Left ventricle myocardium inferior (tissue), 1 donor: ENCODE measurements at places on chromosomes 3 and 15. TPM values are rescaled to one million over a fixed set of nuclear protein-coding genes. Genes with fewer than 3 reads are reported as not detected.

The CHRNB4 gene
- not detected for total RNA-seq

The NCBP2 gene
- 36.9 TPM for total RNA-seq

The PDZRN3 gene
- total RNA-seq: 114 TPM

DNA sequence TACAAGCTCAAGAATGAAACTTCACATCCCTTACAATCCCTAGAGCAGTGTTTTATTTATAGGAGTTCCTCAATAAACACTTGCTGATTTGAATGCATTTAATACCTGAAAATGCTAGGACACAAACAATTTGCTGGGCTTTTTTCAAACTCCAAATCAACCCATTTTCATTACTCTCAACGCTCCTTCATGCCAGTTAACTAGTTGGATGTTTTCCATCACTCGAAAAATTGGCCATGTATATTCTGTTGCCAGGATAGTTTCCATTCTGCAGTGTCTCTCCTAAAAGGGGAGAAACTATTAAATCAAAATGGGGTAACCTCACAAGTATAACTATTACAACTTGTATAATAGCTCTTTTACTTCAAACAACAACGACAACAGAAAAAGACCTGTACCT is 1.2 kb downstream of the GBE1 start:
- no peaks in the 10 kb centered on the region for H3K27me3 ChIP-seq
- peak overlapping the region; percentile 100 for H3K27ac ChIP-seq
- DNase-seq: no peak
- H3K36me3 ChIP-seq: peaks cover 27% of the 10 kb centered on the region

GRCh38 chr3:119588112-119588511 is 8.8 kb downstream of the ADPRH start:
- peak overlapping the region; percentile 70 for H3K27ac ChIP-seq
- DNase-seq: peak; percentile 52
- no peak overlapping the region for H3K4me3 ChIP-seq
- no peaks in the 10 kb centered on the region for H3K27me3 ChIP-seq
- peaks cover 3% of the 10 kb centered on the region for H3K4me1 ChIP-seq

GRCh38 chr15:60086681-60087429 is 82.7 kb downstream of the FOXB1 start:
- no peak for DNase-seq
- H3K4me1 ChIP-seq: no peaks in the 10 kb centered on the region
- H3K4me3 ChIP-seq: no peak overlapping the region
- peaks cover 53% of the 10 kb centered on the region for H3K27me3 ChIP-seq

DNA sequence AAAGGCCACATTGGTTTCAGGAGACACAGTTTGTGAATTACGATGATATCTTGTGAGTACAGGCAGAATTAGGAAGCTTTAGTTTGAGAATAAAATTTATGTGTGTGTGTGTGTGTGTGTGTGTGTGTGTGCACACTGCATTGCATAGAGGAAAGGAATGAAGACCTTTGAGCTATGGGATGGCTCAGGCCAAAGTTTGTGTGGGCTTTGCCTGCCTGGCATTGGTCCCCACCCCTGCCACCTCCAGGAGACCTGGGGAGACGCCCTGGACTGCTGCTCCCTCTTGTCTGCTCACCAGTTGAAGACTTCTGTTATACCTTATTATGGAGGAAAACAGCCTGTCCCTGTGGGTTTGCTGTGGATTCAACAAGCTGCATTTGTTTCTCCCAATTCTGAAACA is 37.2 kb downstream of the TIGIT start:
- no peak overlapping the region for H3K27ac ChIP-seq
- H3K4me3 ChIP-seq: no peak overlapping the region
- no peak for DNase-seq
- H3K36me3 ChIP-seq: peaks cover 10% of the 10 kb centered on the region
- H3K27me3 ChIP-seq: no peaks in the 10 kb centered on the region

GRCh38 chr3:190059242-190059590 is 61.5 kb downstream of the P3H2 start:
- H3K27me3 ChIP-seq: no peaks in the 10 kb centered on the region
- H3K4me3 ChIP-seq: no peak overlapping the region
- H3K36me3 ChIP-seq: no peaks in the 10 kb centered on the region
- peaks cover 7% of the 10 kb centered on the region for H3K4me1 ChIP-seq

DNA sequence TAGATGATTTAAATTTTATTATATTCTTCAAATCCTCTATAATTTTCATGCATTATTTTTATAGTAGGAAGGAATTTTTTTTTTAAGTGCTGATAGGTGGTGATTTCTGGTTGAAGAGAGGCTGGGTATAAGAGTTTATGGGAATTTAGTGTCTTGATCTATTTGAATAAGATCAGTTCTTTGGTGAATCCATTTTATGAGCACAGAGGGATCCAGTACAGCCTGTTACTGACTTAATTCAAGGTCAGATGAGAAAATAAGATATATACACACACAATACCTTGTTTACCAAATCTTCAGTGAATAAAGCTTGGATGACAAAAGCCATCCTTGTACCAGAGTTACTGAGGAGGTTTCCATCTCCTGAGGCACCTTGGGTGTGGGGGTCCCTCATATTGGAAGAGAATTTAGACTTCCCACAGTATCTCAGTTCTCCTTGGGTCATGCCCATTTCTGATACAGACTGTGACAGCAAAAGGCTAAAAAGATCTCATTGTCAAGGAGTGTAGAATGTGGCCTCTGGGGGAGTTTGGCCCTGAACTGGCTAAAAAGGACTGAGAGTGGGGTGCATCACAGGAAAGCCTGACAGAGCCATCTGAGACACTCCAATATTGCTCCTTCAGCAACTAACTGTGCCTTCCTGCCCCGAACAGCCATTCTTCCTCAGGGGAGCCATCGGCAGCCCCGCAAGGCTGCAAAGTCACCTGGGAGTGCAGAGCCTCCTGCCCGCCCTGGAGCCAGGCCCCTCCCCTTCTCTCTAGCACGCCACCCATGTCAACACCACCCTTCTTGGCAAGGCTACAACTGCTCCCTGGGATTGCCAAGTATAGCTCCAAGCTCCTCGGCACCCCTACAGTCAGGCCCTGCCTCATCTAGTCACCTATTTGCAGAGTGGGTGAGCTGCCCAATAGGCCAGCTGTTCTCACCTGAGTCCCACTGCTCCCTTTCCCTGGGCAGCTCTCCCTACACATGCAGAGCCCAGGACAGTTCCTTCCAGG is 43.1 kb upstream of the HACD2 start:
- H3K4me3 ChIP-seq: no peak overlapping the region
- peaks cover 5% of the 10 kb centered on the region for H3K36me3 ChIP-seq
- H3K4me1 ChIP-seq: peaks cover 11% of the 10 kb centered on the region
- peak; percentile 38 for DNase-seq
- no peaks in the 10 kb centered on the region for H3K27me3 ChIP-seq

- H3K27ac ChIP-seq: no peak overlapping the region
- no peaks in the 10 kb centered on the region for H3K36me3 ChIP-seq
- H3K4me3 ChIP-seq: no peak overlapping the region
- H3K27me3 ChIP-seq: no peaks in the 10 kb centered on the region
- DNase-seq: no peak
These were observed 301.1 kb upstream of the GOLIM4 start for GRCh38 chr3:168396861-168397260.

GRCh38 chr3:128723477-128723876 is 2.5 kb upstream of the RAB7A start:
- H3K27me3 ChIP-seq: no peaks in the 10 kb centered on the region
- no peak for DNase-seq
- H3K4me3 ChIP-seq: no peak overlapping the region
- H3K4me1 ChIP-seq: peaks cover 30% of the 10 kb centered on the region
- no peak overlapping the region for H3K27ac ChIP-seq

DNA sequence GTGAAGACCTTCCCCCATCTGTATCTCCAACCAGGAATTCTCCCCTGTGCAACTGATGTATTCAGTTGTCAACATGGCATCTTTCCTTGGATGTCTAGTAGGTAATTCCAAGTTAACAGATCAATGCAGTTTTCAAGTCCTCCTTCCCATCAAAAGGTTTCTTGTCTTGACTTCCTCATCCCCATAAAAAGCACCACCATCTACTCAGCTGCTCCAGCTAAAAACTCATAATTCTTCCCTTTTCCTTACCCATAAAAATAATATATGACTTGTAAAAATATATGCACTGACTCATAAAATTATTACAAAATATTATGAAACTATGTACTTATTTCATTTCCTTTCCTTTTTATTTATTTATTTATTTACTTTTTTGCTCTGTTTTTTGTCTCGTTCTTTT is 5.0 kb upstream of the CAND2 start:
- H3K36me3 ChIP-seq: no peaks in the 10 kb centered on the region
- no peak for DNase-seq
- H3K27me3 ChIP-seq: no peaks in the 10 kb centered on the region
- no peak overlapping the region for H3K27ac ChIP-seq

GRCh38 chr15:72850833-72851232 is 67.3 kb upstream of the ADPGK start:
- no peak overlapping the region for H3K27ac ChIP-seq
- no peaks in the 10 kb centered on the region for H3K36me3 ChIP-seq
- H3K4me1 ChIP-seq: no peaks in the 10 kb centered on the region
- DNase-seq: no peak

DNA sequence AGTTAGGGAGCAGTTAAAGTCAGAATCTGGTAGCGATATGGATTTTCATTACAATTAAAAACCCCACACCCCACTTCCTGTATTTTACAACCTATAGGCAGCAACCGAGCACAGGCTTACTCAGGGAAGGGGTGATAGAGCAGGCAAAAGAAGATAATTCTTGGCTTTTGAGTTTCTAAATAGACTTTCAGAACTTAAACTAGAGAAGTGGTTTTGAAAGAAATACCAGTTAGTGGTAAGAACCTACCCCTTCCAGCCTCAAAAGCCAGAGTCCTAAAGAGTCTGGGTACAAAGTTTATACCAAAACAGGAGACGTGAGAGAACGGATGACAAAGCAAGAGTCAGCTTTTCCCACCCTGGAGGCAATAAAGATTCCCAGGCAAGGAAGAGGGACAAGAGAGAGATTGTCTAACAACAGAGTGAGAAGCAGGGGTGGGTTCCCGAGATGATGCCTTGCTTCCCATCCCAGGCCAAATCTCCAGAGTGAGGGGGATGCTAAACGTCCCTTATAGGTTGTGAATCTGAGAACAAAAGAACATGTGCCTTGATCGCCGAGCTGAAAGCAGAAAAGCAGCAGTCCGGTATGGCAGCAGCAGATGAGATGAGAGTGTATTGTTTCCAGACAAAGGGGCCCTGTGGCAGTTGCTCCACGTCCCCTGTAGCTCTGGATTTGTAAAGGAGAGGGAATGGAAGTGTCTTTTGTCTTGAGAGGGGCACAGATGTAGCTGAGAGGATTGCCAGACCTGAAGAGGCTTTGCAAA is 36.8 kb downstream of the KLHL6 start:
- no peak overlapping the region for H3K27ac ChIP-seq
- H3K36me3 ChIP-seq: no peaks in the 10 kb centered on the region
- no peaks in the 10 kb centered on the region for H3K27me3 ChIP-seq
- no peak for DNase-seq
- H3K4me3 ChIP-seq: no peak overlapping the region
- H3K4me1 ChIP-seq: peaks cover 8% of the 10 kb centered on the region

- no peak overlapping the region for H3K4me3 ChIP-seq
- no peaks in the 10 kb centered on the region for H3K36me3 ChIP-seq
- H3K27me3 ChIP-seq: peaks cover 17% of the 10 kb centered on the region
- peaks cover 53% of the 10 kb centered on the region for H3K4me1 ChIP-seq
These were observed 71.0 kb downstream of the NOX5 start for GRCh38 chr15:69085325-69086081.

DNA sequence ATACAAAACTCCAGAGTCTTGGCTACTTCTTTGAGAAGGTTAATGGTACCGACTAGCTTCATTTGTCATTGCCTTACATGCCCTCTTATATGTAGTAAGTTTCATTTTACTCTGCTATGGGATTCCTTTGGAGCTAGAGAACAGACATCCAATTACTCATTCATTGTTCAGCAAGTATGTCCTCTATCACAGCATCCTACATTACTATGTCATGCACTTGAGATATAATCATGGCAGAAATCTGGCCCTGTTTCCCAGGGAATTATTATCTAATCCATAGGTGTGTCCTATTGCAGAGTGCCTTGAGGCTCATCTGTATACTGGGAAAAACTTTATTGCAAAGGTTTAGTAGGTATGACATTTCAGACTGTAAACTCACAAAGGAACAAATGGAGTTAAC is 333.1 kb upstream of the NECTIN3 start:
- no peaks in the 10 kb centered on the region for H3K4me1 ChIP-seq
- DNase-seq: no peak
- no peaks in the 10 kb centered on the region for H3K36me3 ChIP-seq
- H3K27me3 ChIP-seq: no peaks in the 10 kb centered on the region
- no peak overlapping the region for H3K27ac ChIP-seq
- H3K4me3 ChIP-seq: no peak overlapping the region

GRCh38 chr3:23202921-23203707 is at the start of gene UBE2E2:
Gene UBE2E2 (plus strand): TSS chr3:23203327.
- H3K27me3 ChIP-seq: no peaks in the 10 kb centered on the region
- DNase-seq: peak; percentile 76
- peaks cover 47% of the 10 kb centered on the region for H3K4me1 ChIP-seq
- peak within 1 kb of the TSS; percentile 89 for H3K27ac ChIP-seq

DNA sequence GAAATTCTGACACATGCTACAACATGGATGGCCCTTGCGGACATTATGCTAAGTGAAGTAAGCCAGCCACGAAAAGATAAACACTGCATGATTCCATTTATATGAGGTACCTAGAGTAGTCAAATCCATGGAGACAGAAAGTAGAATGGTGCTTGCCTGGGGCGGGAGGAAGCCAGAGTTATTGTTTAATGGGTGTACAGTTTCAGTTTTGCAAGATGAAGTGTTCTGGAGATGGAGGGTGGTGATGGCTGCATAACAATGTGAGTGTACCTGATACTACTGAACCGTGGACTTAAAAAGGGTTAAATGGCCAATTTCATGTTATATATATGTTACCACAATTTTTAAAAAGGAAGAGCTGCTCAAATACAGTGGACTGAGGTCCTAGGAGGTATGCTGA is 66.9 kb downstream of the SEMA5B start:
- H3K36me3 ChIP-seq: no peaks in the 10 kb centered on the region
- H3K27me3 ChIP-seq: no peaks in the 10 kb centered on the region
- no peak for DNase-seq
- no peak overlapping the region for H3K4me3 ChIP-seq
- H3K27ac ChIP-seq: no peak overlapping the region

DNA sequence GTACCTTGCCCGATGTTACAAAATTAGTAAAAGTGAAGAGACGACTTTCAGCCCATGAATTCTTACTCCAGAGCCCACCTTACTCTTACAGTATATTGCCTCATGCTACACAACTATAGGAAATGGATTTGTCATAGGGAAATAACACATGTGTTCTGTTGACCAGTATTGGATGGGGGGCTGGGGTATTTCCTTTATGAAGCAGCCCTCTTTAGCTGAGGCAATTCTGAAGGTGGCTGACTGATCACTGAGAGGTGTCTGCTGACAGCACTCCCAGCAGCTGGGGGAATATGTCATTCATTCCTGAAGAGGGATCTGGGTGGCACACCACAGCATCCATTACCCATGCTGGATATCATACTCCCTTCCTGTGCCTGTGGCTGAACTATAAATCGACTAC is 6.4 kb upstream of the GOLM2 start:
- no peak for DNase-seq
- H3K27me3 ChIP-seq: no peaks in the 10 kb centered on the region
- H3K36me3 ChIP-seq: no peaks in the 10 kb centered on the region
- H3K4me3 ChIP-seq: no peak overlapping the region
- H3K4me1 ChIP-seq: peaks cover 5% of the 10 kb centered on the region

- no peak for DNase-seq
- H3K36me3 ChIP-seq: peaks cover 24% of the 10 kb centered on the region
- peaks cover 67% of the 10 kb centered on the region for H3K4me1 ChIP-seq
- H3K27ac ChIP-seq: peak overlapping the region; percentile 73
- H3K27me3 ChIP-seq: no peaks in the 10 kb centered on the region
These were observed 10.7 kb downstream of the H1-8 start for GRCh38 chr3:129553719-129554118.
